ENCODE measurements at places on chromosomes 7 and 10. TPM values are rescaled to one million over a fixed set of nuclear protein-coding genes. Genes with fewer than 3 reads are reported as not detected.

DNA sequence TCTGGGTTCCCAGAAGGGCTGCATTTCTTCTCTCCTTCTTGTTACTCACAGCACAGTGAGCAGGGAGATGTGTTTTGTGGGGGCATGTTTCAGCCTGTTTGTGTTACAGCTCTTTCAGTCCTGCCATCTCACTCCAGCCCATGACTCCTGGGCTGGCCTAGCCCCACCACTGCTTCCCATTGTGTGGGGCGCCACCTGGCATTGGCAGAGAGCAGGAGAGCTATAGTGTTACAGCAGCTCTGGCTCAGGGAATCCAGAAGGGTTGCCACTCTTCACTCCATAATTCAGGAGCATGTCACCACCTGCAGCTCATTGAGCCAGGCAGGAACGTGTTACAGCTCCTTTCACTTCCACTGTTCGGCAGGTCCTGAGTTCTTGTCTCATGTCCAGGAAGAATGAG is 30.0 kb downstream of the CLDN12 start:
- no peak overlapping the region for H3K27ac ChIP-seq
- no peaks in the 10 kb centered on the region for H3K4me1 ChIP-seq
- H3K36me3 ChIP-seq = no peaks in the 10 kb centered on the region
- no peaks in the 10 kb centered on the region for H3K27me3 ChIP-seq
- DNase-seq = no peak

DNA sequence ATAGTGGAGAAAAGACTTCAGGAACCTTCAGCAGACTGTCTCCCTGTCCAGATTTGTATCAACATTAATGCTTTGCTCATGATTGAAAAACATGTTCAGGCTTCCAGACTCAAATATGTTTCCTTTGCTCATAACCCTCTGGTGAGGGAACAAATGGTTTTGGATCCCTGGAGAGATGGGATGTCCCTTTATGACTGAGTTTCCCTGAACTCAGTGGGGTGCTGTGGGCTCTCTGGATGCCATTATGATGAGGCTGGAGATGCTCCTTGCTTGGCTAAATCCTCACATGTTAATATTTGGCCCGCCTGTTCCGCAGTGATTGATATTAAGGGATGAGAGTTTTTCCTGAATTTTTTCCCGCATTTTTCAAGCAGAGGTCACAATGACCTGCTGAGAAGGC is 749.4 kb downstream of the SUGCT start:
- no peaks in the 10 kb centered on the region for H3K27me3 ChIP-seq
- H3K27ac ChIP-seq = no peak overlapping the region
- H3K36me3 ChIP-seq = no peaks in the 10 kb centered on the region
- no peak overlapping the region for H3K4me3 ChIP-seq
- DNase-seq = no peak
- no peaks in the 10 kb centered on the region for H3K4me1 ChIP-seq

The UCN3 gene
- total RNA-seq = not detected

The CPVL gene
- total RNA-seq = 5.8 TPM

DNA sequence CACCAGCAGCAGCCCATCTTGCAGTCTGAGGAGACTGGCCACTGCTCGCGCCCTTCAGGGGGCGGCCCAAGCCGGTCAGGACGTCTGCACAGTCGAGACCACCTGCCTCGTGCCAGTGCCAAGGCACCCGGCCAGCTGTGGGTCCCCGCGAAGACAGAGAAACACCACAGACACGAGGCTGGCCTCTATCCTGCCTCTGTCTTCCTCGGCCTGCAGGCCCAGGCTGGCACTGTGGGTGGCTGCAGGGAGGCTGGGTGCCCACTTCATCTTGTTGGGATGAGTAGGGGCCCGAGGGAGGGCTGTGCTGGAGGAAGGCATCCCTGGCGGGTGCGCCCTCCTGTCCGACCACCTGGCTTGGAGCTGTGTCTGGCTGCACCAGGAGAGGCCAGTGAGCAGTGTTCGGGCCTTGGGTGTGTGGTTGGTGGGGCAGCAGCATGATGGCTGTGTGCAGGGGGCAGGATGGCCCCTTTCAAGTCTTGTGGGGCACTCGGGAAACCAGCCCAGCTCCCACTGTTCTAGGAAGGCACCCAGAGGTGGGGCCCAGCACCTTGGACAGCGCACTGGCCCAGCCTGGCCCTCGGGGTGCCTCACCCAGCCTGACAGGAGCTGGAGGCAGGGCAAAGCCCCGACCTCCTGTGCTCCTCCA is 7.3 kb downstream of the DPYSL4 start:
- H3K4me1 ChIP-seq = no peaks in the 10 kb centered on the region
- no peaks in the 10 kb centered on the region for H3K36me3 ChIP-seq
- no peak for DNase-seq
- no peaks in the 10 kb centered on the region for H3K27me3 ChIP-seq

GRCh38 chr7:142303650-142304049 is 45.8 kb upstream of the PRSS58 start:
- H3K36me3 ChIP-seq = no peaks in the 10 kb centered on the region
- DNase-seq = no peak
- no peak overlapping the region for H3K4me3 ChIP-seq

DNA sequence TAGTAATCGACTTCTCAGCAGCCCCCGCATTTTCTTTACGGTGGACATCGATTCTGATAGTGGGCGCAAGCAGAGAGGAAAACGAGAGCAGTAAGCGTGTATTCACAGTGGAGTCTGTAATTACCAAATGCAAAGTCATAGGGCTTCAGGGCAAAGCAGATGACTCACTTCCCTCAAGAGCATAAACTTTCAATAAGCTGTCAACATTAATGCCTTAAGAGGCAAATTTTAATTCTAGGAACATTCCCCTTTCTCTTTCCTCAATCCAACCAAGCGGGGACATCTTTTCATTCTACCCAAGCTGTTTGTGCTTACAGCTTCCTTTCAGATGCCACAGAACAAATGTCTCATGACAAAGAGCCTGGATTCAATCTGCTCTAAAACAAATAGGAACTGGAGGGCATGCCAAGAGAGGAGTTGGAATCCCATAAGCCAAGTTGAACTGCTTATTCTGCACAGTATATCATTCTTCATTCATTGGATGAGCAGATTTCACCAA is 48.6 kb downstream of the MALSU1 start:
- no peaks in the 10 kb centered on the region for H3K36me3 ChIP-seq
- no peak overlapping the region for H3K27ac ChIP-seq
- H3K4me1 ChIP-seq = no peaks in the 10 kb centered on the region
- H3K4me3 ChIP-seq = no peak overlapping the region

The TMEM273 gene
- total RNA-seq = 9.1 TPM

DNA sequence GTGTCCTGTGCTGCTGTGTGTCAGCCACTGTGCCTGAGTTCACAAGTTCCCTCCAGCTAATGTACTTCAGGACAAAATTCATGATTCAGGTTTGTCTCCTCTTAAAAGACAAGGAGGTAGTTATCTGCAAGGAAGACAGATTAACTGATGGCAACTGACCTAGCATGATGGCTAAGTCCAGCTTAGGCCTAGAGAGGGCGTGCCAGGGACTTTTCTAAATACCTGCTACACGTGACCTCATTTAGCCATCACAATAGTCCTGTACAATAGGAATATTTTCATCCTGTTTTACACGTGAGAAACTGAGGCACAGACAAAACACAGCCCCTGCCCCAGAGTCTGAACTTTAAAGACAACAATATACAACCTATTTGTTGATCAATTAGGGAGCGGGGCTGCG is 275.7 kb downstream of the XPNPEP1 start:
- H3K27me3 ChIP-seq = no peaks in the 10 kb centered on the region
- DNase-seq = no peak
- H3K4me3 ChIP-seq = no peak overlapping the region

The SUMF2 gene
- total RNA-seq = 30.8 TPM

The ERVW-1 gene
- total RNA-seq = not detected

GRCh38 chr10:87093632-87094372 is 841 bp downstream of the GLUD1 start:
- H3K4me3 ChIP-seq = peak overlapping the region; percentile 83
- H3K4me1 ChIP-seq = peaks cover 34% of the 10 kb centered on the region
- H3K36me3 ChIP-seq = no peaks in the 10 kb centered on the region
- peak; percentile 27 for DNase-seq
- no peaks in the 10 kb centered on the region for H3K27me3 ChIP-seq
- peak overlapping the region; percentile 95 for H3K27ac ChIP-seq

DNA sequence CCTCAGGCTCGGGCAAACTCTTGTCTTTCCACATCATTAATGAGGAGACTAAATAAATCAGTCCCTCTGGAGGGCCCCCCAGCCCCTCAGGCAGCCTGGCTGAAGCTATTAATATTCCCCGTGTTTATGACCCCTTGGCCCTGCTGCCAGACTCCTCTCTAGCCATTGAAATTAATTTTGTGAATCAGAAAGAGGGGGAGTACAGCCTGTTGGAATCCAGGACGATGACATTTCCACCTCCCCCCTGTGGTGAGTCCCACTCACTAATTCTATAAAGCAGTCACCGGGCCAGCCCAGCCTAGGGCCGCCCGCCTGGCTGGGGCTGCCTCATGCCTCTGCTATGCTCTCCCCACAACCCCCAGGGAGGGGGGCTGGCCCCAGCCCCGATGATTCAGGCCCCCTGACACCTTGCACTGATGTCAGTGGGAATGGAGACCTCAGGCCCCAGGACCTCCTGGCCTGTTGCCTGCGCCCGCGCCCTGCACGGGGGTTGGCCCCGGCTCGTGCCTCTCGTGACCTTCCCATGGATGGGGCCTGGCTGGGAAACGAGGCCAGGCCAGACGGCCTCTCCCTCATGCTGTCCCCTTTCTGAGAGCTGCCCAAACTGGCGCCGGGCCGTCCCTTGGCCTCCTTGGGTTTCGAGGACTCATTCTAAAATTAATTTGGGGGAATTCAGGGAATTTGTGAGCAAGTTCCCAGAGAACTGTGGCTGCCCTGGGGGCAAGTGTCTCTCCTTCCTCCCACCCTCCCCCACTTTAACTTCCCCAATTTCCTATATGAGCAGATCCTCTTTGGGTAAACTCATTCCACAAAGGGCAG is 34.0 kb downstream of the TMEM270 start:
- peak overlapping the region; percentile 56 for H3K27ac ChIP-seq
- H3K4me3 ChIP-seq = no peak overlapping the region
- no peaks in the 10 kb centered on the region for H3K27me3 ChIP-seq
- DNase-seq = peak; percentile 53

GRCh38 chr10:131176907-131177306 is 134.6 kb downstream of the TCERG1L start:
- no peaks in the 10 kb centered on the region for H3K36me3 ChIP-seq
- DNase-seq = no peak
- H3K27me3 ChIP-seq = no peaks in the 10 kb centered on the region

DNA sequence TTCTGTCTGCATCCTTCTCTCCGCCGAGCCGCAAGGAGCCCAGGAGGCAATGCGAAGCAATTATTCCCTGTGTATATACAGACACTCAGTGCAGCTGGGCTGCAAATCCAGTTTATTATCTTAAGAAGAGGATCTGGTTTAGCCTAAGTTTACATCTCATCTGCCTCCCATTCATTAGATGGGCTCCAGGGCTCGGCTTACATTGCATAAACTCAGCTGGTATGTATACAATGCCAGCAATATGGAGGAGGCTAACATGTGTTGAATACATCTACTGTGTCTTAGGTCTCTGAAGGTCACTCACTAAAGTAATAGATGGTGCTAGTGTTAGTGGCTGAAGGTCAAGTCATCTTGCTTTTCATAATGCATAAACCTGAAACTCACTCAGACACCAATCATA is 996.8 kb downstream of the KCNMA1 start:
- no peaks in the 10 kb centered on the region for H3K4me1 ChIP-seq
- no peaks in the 10 kb centered on the region for H3K27me3 ChIP-seq
- H3K4me3 ChIP-seq = no peak overlapping the region
- no peaks in the 10 kb centered on the region for H3K36me3 ChIP-seq
- DNase-seq = no peak

The CAMK2B gene
- total RNA-seq = 64.8 TPM

DNA sequence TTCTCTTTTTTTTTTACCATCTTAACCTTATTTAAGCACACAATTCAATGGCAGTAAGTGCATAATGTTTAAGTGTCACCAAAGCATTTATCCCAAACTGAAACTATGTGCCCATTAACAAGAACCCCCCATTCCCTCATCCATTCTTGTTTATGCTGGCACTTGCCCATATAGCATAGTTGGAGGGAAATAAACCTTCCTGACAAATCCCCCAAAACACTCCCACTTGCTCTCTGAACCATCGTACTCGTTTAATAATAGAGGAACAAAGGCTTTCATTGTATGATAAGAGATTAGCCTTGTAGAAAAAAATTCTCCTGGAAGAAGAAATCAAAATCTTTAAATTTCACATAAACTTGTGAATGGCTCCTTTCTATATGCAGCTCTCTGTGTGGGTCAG is 26.4 kb upstream of the KCNMA1 start:
- H3K4me1 ChIP-seq = no peaks in the 10 kb centered on the region
- H3K36me3 ChIP-seq = no peaks in the 10 kb centered on the region
- no peaks in the 10 kb centered on the region for H3K27me3 ChIP-seq
- DNase-seq = no peak

GRCh38 chr7:29076631-29077030 is 69.7 kb downstream of the CPVL start:
- DNase-seq = no peak
- no peaks in the 10 kb centered on the region for H3K36me3 ChIP-seq
- no peak overlapping the region for H3K4me3 ChIP-seq
- H3K4me1 ChIP-seq = no peaks in the 10 kb centered on the region
- H3K27me3 ChIP-seq = no peaks in the 10 kb centered on the region

The EPHA1 gene
- total RNA-seq = not detected

DNA sequence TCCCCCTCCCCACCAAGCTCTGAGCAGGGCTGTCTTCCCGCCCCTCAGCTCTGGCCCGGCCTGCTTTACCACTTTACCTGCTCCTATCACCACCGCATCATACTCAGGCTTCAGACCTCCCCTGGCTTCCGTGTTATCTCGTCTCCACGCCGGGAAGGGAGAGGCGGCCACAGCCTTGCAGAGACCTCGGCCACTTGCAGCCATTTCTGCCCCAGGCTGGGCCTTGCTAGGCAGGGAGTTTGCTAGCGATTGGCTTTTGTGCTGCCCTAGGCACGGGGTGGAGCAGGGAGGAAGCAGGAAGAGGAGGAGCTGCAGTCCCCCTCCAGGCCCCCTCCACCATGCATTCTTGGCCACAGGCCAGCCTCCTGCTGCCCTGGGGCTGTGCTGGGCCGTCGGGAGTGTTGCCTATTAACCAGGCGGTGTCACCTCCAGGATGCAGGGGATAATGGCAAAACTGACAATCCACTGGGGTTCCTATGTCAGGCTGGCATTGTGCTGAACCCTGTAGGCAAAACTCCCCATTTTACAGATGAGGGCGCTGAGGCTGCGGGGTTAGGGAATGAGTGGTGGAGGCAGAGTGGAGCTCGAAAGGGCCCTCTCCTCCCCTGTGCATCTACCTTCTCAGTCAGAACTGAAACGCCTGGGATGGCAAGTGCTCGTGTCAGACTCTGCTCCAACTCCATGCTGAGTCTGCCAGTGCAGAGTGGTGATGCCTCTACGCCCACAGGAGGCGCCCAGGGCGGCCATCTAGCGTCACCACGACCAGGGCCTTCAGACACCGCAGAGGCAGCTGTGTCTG is at the start of gene PYROXD2:
PYROXD2 (minus strand) TSS at position 251 of the 799 bp plus-strand sequence; CDS start at position 204, 47 bp downstream.
- H3K27me3 ChIP-seq = no peaks in the 10 kb centered on the region
- H3K36me3 ChIP-seq = peaks cover 11% of the 10 kb centered on the region
- DNase-seq = peak; percentile 73
- peaks cover 39% of the 10 kb centered on the region for H3K4me1 ChIP-seq
- H3K4me3 ChIP-seq = peak within 1 kb of the TSS; percentile 60

- H3K36me3 ChIP-seq = peaks cover 59% of the 10 kb centered on the region
- no peaks in the 10 kb centered on the region for H3K27me3 ChIP-seq
- H3K27ac ChIP-seq = no peak overlapping the region
- no peak for DNase-seq
- no peaks in the 10 kb centered on the region for H3K4me1 ChIP-seq
- no peak overlapping the region for H3K4me3 ChIP-seq
These were observed 23.5 kb upstream of the CHST12 start for GRCh38 chr7:2379821-2380450.

All from gastrocnemius medialis (tissue), 4 donors.